ENCODE measurements at places on chromosomes 5 and 9. TPM values are rescaled to one million over a fixed set of nuclear protein-coding genes. Genes with fewer than 3 reads are reported as not detected.

- DNase-seq = no peak
Measured at GRCh38 chr9:132367613-132368313, 13.0 kb upstream of the SETX start.

GRCh38 chr5:158747816-158748432, 351.8 kb downstream of the EBF1 start:
- DNase-seq = no peak

DNA sequence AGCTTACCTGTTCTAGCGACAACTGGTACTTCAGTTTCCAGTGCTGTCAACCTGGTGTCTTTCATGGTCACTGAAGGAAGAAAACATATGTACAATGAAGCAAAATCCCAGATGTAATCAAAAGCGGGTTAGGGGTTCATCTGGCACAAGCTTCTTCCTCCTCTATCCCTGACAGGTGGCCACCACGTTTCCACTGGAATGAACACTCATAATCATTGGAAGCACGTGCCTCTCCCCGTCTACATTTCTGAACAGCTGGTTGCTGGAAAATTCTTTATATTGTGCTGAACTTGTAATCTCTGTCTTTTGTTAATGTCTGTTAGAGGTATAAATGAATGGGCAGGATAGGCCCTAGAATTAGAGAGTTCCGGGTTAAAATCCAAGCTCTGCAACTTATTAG, 9.4 kb downstream of the TSC1 start:
- DNase-seq = no peak

GRCh38 chr5:61755726-61756222, 423.7 kb downstream of the ZSWIM6 start:
- DNase-seq = no peak

Gene TSSK1B
- not detected for total RNA-seq

Gene IFNA21
- total RNA-seq = not detected

DNA sequence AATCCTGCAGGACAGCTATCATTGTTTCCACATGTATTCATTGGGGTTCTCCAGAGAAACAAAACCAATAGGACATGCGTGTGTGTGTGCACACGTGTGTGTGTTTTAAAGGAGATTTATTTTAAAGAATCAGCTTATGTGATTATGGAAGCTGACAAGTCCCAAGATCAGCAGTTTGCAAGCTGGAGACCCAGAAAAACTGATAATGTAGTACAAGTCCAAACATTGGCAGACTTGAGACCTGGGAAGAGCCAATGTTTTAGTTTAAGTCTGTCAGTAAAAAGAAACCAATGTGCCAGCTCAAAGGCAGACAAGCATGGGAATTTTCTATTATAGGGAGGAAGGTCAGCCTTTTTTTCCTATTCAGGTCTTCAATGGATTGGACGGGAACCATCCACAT, 35.3 kb downstream of the ADRB2 start:
- no peak for DNase-seq

DNA sequence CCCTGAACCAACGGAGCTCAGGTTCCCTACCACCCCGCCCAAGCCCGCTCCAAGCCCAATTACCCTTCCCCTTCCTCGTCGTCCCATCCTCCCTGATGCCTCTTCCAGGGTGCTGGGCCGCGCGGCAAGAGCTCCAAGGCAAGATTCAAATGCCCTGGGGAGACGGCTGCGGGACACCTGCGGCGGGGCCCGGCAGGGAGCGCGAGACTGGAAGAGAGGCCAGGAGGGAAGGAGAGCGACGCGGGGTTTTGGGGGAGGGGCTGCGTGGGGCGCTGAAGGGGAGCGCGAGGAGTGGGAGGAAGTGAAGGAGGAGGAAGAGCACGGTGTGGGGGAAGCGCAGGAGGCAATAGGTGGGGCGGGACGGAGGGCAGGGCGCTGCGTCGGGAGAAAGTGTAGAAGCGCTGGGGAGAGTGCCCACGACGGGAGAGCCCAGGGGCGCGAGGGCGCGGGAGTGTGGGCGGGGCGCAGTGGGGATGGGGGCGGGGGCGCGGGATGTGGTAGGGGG, 975 bp upstream of the NXNL2 start:
- peak; percentile 72 for DNase-seq

- no peak for DNase-seq
Measured at GRCh38 chr9:2872250-2872930, 28.5 kb upstream of the PUM3 start.

- peak; percentile 40 for DNase-seq
Measured at GRCh38 chr9:75455444-75455921, 367.2 kb downstream of the OSTF1 start.

DNA sequence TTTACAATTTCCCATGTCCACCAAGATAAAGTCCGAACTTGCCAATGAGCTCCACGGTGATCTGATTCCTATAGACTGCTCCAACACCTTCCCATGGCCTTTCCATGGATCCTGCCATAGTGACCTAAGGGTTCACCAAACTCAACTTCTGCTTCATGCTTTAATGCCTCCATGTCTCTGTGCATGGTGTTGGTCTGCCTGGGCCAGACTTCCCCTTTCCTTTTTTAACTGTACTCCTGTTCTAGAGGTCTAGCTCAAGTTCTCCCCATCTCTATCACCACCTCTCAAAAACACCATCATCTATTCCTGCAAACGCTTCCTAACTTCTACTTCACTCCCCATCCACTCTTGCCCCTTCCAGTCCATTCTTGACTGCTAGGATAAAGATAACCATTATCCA, 14.8 kb upstream of the SMARCA2 start:
- DNase-seq = no peak

Gene PCDHGA2
- total RNA-seq = 0.13 TPM

Gene GNAQ
- total RNA-seq = 51.6 TPM

- no peak for DNase-seq
Measured at GRCh38 chr9:16145196-16145950, 592.5 kb downstream of the CCDC171 start.

GRCh38 chr9:2816476-2817141, 27.3 kb downstream of the PUM3 start:
- DNase-seq = no peak

DNA sequence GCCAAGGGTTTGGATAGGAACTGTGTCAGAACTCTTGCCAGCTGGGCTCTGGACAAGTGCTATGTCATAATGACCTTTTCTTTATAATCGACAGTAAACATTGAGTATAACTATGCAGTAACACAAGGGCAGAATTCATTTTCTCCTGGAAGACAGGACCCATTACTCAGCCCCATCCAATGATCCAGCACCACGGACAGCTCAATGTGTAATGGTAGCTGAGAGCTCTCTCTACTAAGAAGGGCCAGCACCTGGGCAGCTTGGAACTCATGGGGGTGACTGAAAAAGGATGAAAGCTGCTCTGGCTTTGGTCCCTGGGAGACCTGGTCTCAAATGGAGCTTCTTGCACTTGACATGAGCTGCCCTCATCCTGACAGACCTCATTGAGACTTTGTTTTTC, 347.8 kb downstream of the TRIM32 start:
- DNase-seq = peak; percentile 10

- DNase-seq = no peak
Measured at GRCh38 chr9:30310711-30311110, 2073.7 kb upstream of the ACO1 start.

DNA sequence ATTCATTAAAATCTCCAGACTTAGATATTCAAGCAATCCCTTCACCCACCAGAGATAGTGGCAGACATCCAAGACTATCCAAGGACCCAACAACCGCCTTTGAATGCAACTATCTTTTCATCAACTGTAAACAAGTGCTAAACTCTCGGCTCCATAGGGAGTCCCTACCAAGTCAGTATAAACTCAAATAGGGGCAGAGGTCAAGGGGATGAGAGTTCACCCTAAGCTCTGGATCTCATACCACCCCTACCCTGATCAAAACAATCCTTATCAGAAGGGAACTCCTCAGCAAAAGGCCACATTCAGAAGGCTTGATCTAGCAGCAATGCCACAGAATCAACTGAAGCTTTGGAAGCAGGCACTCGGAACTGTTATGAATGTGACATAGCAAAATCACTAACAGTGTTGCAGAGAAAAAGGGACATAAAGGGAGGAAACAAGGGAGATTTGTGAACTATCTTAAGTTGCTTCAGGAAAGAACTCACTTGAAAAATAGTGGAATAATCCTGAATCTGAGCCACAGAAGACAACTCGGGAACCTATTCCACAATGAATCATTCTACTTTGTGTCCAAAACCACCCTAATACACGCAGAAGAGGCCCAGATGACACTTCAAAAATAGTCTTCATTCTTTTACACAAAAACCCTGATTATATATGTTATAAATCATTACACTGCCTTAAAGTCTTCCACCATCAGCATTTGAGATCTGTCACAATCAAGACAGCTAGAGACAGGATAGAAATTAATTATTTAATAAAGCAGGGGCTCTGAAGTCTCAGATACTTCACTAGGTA, 49.8 kb downstream of the NR6A1 start:
- DNase-seq = peak; percentile 18

GRCh38 chr9:116157436-116158138, 4.0 kb downstream of the PAPPA start:
- no peak for DNase-seq

Gene SNAPC4
- 14.4 TPM for total RNA-seq

- DNase-seq = no peak
Measured at GRCh38 chr5:58263296-58263695, 196.6 kb downstream of the PLK2 start.

- no peak for DNase-seq
Measured at GRCh38 chr5:54347221-54347865, 37.0 kb upstream of the ARL15 start.

All from PC-9 (cell line).